ENCODE measurements at places on chromosomes 7 and 10.

DNA sequence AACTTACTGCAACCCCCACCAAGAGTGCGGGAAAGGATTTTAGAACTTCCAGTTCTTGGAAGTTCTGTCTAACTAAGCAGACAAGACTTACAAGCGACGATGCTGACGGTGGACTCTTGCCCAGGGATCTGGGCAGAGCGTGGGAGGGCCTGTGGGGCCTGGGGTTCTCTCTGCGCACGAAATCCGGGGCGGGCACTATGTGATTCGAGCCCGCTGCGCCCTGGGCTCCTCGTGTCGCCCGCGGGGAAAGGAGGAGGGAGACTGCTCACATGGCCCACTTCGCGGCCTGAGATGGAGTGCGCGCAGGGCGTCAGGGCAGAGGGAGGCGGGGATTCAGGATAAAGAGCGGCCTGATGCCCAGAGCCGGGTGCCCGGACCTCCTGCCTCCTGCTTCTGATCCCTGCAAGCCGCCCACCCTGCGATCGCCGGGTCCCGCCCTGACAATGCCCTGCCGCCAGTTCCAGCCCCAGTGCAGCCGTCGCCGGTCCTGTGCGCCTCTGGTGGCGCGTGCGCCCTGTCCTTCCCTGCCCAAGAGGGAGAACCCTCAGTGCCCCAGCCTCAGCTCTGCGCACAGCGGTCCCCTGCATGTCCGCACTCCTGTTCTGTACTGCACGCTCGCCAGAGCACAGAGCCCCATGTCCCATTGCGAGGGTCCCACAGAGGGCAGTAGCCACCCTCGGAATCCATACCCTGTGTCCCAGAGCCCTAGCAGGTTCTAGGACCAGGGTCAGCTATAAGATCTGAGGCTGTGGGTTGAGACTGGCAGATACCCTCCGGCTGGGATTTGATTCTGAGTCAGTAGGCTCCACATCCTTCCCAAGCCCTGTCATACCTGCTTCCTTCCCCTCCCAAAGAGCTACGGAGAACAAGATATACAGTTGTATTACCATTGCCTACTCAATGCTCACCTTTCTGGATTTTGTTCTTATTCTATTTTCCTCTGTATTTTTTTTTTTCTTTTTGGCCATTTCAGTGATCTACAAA, 99.4 kb upstream of the TMEM106B start:
- DNase-seq: peak; percentile 21

DNA sequence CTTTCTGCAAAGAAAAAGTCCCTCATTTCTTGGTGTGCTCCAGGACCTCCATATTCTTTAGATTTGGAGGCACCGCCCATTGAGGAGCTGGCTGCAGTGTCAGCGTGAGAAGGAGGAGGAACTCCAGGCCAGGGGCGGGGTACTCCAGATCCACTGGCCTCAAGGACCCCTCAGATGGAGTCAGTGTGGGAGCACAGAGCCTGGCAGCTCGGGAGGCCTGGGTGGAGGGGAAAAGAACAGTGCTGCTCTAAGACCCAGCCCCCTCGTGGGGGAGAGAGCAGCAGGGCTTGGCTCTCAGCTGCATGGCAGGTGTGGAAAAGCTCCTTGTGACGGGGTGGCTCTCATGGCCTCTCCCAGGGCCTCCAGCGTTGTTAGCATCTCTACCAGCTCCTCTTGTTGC, 70.5 kb downstream of the ITGB1 start:
- no peak for DNase-seq

GRCh38 chr10:93475227-93475626, 6.9 kb downstream of the MYOF start:
- DNase-seq: no peak

DNA sequence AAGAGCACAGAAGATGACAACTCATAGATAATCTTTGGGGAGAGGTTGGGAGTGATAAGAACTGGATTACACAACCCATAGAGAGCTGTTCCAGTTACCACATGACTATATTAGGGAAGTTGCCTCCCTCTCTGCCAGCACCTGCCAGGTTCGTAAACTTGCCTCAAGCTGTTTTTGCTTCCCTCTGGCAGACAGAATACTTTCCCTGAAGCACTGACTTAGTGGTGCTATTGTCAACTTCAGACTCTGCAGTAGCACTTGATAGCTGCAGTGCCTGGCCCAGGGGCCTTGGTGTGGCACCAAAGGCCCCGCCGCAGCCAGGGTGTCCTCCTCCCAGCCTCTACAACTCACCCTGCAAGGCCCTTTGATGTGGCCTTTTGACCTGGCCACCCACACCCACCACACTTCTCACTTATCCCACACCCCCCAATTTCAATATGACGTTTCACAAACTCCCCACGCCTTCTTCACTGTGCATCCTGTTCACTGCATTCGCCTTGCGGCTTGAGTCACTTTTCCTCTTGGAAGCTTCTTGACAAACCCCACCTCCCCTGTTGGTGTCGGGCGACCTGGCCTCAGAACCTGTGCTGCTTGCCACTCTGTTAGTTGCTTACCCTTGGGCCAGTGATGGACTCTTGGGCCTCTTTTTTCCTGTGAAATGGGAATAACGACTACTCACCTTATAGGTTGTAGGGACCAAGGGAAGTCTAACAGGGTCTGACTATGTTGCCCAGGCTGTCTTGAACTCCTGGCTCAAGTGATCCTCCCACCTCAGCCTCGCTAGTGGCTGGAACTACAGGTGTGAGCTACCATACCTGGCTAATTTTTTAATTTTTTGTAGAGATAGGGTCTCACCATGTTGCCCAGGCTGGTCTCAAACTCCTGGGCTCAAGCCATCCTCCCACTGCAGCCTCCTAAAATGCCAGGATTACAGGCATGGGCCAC, 50.2 kb upstream of the PODXL start:
- DNase-seq: no peak

- DNase-seq: no peak
Measured at GRCh38 chr10:33963729-33964128, 629.3 kb upstream of the NRP1 start.

DNA sequence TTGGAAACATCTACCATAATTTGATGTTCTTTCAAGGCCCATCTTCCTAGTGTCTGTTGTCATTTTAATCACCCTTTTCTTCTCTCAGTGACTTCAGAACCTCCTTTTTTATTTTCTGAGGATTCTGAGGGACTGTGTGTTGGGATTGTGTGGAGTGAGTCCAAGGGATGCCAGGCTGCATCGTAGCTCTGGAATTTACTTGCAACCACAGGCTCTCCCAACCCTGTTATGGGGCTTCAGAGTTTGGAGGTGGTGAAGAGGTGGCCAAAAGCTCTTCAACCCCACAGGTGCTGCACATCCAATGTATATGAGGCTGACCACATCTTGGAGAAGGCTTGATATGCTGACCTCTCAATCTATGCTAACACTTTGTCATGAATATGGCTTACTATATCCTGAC, 79.5 kb upstream of the GPR141 start:
- DNase-seq: no peak

All from fibroblast of mammary gland (primary cell).